LoVo (cell line): ENCODE measurements at places on chromosomes 1 and 21.

- no peak for DNase-seq
Measured at GRCh38 chr1:186905561-186905960, 76.8 kb downstream of the PLA2G4A start.

GRCh38 chr1:212671342-212672031 is 28.2 kb downstream of the BATF3 start:
- peak; percentile 32 for DNase-seq

DNA sequence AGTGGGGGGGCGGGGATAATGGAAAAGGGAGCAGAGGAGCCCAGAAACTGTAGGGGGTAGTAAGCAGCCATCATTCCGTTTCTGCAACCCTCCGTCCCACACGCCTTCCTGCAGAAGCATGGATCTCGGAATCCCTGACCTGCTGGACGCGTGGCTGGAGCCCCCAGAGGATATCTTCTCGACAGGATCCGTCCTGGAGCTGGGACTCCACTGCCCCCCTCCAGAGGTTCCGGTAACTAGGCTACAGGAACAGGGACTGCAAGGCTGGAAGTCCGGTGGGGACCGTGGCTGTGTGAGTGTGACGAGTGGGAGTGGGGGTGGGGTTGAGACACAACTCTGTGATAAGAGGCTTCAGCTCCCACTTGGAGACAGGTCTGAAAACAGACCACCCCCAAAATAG is 706 bp downstream of the CREB3L4 start:
- no peak for DNase-seq

DNA sequence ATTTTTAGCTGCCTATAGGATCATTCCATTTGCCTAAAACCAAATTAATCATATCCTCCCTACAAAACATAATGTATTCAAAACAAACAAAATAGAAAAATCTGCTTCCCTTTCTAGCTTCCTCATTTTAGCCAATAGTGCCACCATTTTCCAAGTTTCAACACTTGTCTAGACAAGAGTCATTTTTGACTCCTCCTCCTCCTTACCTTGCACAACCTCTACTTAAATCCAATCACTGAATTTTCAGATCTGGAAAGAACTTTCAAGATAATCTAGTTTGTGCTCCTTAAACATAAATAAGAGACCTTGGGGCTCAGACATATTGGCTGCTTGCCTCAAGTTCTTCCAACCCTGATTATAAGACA is 7.4 kb downstream of the STX6 start:
- DNase-seq = no peak

GRCh38 chr1:209101106-209101505 is 482.4 kb upstream of the CAMK1G start:
- no peak for DNase-seq

- DNase-seq = no peak
Measured at GRCh38 chr1:244164511-244164890, 113.4 kb downstream of the ZBTB18 start.
